ENCODE measurements at places on chromosomes 12 and 14.

GRCh38 chr12:52004042-52004648 lies 2.6 kb upstream of the TAMALIN start:
- DNase-seq: no peak

DNA sequence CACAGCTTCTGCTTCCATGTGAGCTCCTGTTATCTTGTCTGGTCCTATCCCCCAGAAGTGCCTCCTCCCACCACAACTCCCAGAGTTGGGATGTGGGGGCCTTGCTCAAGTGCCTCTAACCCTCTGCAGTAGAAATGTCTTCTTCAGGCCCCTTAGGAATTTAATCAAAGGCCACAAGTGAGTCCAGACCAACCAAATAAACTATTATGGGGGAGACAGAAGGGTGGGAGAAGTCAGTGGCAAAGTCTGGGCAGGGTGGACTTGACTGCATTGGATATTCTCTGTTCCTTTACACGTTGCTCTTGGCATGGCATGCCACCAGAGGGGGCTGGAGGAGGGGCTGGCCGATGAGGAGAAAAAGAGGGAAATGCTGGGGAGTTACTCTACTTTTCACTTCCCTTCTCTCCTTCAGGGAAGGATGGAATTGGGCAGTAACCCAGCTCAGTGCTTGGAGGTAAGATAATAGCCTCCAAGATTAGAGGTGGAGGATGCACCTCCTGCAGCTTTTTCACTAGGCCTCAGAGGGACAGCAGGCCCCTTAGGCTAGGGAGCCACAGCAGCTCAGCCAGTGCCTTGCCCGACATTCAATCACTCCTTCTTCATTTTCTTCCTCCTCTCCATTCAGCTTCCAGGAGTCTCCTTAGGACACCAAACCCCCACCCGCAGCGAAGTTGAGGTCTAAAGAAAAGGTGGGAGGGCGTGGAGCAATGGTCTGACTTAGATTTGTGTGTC lies 1.2 kb upstream of the AP1G2 start:
- DNase-seq: no peak

DNA sequence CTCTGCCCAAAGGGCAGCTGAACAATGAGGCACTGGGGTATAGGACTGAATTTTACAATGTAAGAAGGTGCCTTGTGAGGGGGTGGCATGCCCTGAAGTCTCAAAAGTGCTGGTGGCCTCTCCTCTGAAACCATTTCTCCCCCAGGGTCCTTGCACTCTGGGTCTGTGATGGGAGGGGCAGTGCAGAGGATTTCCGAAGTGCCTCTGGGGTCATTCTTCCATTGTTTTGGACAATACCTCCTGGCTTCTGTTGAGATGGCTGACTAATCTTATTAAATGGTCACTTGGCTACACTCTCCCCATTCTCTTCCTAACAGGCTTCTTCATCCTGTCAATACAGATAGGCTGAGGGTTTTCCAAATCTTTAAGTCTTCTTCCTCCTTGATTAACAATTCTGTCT lies 59.3 kb downstream of the UNC79 start:
- DNase-seq: no peak

DNA sequence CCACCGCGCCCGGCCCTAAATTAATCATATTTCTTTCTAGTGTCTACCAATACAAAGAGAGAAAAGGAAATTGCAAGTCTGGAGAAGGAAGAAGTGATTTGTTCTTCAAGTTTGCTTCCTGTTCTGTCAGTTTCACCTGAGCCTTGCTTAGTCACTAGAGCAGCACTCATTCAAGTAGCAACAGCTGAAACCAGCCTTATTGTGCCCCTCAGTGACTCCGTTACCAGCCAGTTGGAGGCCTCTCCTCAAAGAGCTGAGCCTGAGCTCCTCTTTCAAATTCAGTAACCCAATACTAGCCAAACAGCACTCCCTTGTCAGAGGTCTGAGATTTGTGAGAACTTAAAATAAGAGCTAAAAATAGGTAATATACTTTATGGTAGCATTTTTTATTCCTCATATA lies 17.4 kb downstream of the PAWR start:
- DNase-seq: no peak

- DNase-seq: peak; percentile 25
These were observed 165.8 kb downstream of the EMP1 start for GRCh38 chr12:13362260-13362841.

- no peak for DNase-seq
These were observed 267.3 kb downstream of the BCAT1 start for GRCh38 chr12:24681570-24681969.

- DNase-seq: no peak
These were observed 557.7 kb downstream of the FSCB start for GRCh38 chr14:43949400-43949799.

GRCh38 chr12:15918066-15918465 lies 6.9 kb downstream of the DERA start:
- DNase-seq: no peak

- peak; percentile 47 for DNase-seq
These were observed 169.9 kb downstream of the KIF21A start for GRCh38 chr12:39272871-39273655.

DNA sequence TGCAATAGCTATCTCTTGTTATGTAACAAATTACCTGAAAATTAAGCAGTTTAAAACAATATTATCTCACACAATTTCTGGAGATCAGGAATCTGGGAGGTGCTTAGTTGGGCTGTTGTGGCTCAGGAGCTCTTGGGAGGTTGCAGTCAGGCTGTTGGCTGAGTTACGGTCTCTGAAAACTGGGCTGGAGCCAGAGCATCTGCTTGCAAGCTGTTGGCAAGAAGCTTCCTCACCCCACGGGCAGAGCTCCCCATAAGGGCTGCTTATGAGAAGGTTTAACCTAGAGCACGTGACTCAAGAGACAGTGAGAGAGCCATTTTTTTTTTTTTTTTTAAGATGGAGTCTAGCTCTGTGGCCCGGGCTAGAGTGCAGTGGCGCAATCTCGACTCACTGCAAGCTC lies 346.8 kb downstream of the ATP23 start:
- no peak for DNase-seq

GRCh38 chr14:21861153-21861552 lies 187.5 kb upstream of the OR4E1 start:
- DNase-seq: no peak

DNA sequence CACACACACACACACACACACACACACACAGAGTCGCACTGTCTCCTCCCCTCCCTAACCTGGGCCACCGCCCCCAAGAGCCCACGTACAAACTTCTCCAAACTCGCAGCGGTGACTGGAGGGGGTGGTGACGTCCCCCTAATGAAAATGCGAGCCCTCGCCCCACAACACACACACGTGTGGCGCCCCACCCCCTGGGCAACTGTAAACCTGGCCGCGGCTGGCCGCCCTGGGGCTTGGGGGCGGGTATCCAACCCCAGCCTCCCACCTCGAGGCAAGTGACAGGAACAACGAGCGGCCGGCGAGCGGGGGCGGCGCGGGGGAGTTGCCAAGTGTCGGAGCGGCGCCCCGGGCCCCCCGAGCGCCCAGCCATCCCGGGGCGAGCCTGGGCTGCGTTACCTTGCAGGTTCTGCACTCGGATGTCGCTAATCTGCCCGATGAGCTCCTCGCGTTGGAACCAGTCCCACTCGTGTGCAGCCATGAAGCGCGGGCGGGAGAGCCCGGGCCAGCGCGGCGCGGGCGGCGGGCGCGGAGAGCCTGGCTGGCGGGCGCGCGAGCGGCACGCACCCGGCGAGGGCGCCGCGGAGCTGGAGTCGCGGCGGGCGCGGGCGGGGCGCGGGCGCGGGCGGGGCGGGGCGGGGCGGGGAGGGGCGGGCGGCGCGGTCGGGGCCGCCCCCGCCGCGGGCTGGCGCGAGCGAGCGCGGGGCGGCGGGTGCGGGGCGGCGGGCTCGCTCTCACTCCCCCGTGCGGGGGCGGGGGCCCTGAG lies at the start of gene CLMN:
Gene CLMN, minus strand, starts transcription at position 597 of the 766 bp plus-strand sequence. Its CDS starts 116 bp downstream, at position 481.
- DNase-seq: peak; percentile 35

GRCh38 chr12:122063694-122064024 lies 14.9 kb upstream of the MLXIP start:
- DNase-seq: no peak

- no peak for DNase-seq
These were observed 151.1 kb downstream of the DACT1 start for GRCh38 chr14:58788655-58789503.

DNA sequence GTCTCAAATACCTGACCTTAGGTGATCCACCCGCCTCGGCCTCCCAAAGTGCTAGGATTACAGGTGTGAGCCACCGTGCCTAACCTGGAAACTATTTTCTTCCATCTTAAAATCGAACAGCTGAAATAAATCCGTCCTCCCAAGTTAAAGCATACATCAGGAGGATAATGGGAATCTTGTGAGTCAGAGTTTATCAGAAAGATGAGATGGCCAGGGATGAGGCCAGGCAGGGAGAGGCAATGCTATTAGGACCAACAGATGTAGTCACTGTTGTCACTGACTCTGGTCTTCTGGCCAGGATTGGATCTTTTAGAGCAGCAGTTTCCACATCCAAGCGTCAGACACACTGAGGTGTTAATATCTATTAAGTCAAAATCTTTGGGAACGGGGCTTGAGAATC lies 61.7 kb upstream of the USP44 start:
- no peak for DNase-seq

- peak; percentile 18 for DNase-seq
These were observed 31.8 kb downstream of the SLC8B1 start for GRCh38 chr12:113302886-113303640.

- no peak for DNase-seq
These were observed 90.7 kb downstream of the NINJ2 start for GRCh38 chr12:572532-572899.

GRCh38 chr12:48875944-48876515 lies 10.4 kb upstream of the RND1 start:
- no peak for DNase-seq

DNA sequence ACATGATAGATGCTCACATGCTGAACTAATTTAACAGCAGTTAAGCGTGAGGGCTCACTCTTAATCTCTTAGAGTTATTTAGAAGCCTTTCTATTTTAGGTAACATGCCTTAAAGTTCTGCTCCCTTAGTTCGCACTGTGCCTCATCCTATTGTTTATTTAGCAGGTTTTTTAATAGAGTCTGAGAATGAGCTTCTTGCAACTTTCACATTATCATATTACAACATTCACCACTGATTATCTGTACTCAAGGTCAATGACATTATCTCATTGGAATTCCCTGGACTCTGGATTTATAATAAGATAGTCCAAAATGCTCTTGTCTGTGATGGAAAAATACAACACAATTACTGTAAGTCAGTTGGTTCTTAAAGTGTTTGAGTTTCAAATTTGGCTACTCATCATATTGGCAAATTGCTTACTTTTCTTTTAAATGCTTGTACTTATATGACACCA lies 183.6 kb upstream of the SLC38A2 start:
- DNase-seq: no peak

- DNase-seq: peak; percentile 67
These were observed 53.9 kb upstream of the DCD start for GRCh38 chr12:54701940-54702592.

DNA sequence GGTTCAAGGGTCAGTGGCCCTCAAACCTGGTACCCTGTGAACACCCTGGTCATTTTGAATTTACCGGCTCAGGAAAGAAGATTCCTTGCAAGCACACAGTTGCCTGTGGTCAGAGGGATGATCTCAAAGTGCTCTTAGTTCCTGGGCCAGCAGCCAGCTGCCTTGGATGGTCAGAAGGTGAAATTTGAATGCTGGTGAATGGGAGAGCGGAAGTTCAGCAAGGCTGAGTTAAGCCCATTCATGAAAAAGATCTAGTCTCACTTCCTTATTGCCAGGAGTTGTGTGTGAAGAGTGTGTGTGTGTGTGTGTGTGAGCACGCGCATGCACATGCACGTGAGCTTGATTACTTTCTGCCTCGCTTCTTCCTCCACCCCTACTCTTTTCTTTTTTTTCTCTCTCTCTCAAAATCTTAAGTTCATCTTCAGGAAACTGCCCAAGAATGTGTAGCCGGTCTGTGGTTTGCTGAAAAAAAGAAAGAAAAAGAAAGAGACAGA lies 155.5 kb upstream of the CCND2 start:
- peak; percentile 40 for DNase-seq

GRCh38 chr12:67909091-67909531 lies 80.1 kb upstream of the IFNG-AS1 start:
- no peak for DNase-seq

GRCh38 chr12:83106873-83107272 lies 420.2 kb downstream of the TMTC2 start:
- DNase-seq: no peak

- no peak for DNase-seq
These were observed 8.3 kb downstream of the ITPK1 start for GRCh38 chr14:93107453-93107852.

GRCh38 chr12:92226961-92227360 lies 81.3 kb upstream of the BTG1 start:
- no peak for DNase-seq

DNA sequence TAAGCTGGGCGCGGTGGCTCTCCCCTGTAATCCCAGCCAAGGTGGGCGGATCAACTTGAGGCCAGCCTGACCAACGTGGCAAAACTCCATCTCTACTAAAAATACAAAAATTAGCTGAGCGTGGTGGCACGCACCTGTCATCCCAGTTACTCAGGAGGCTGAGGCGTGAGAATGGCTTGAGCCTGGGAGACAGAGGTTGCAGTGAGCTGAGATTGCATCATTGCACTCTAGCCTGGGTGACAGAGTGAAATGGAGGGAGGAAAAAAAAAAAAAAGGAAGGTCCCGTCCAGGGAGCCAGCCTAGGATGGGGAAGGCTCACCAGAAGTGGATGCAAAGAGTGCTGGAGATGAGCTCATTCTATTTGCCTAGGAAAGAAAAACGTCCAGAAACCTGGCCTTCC lies 1.9 kb upstream of the CD27 start:
- DNase-seq: no peak

GRCh38 chr12:132646850-132647249 lies 28.3 kb downstream of the P2RX2 start:
- no peak for DNase-seq

DNA sequence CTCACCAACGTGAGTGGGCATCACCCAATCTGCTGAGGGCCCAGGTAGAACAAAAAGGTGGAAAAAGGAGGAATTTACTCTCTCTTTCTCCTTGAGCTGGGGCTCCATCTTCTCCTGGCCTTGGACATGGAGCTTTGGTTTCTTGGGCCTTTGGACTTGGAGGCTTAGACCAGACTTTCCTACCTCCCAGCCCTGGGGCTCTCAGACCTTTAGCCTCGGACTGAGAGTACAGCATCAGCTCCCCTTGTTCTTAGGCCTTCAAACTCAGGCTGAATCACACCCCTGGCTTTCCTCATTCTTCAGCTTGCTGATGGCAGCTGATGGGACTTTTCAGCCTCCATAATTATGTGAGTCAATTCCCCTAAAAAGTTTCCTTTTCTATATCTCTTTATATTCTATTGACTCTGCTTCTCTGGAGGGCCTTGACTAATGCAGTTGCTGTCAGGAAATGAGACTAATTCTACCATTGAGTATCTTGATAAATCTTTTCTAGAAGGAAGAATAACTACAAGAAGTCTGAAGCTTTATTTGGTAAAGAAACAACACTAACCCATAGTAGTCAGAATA lies 15.9 kb upstream of the CLEC4E start:
- no peak for DNase-seq

GRCh38 chr14:88269806-88270420 lies 53.2 kb downstream of the KCNK10 start:
- no peak for DNase-seq

GRCh38 chr12:93563807-93564538 lies 8.5 kb upstream of the SOCS2 start:
- DNase-seq: no peak

All from CD4-positive, alpha-beta T cell treated with Interleukin-10 for 1 hour (primary cell).